ENCODE measurements at places on chromosomes 4 and X. TPM values are rescaled to one million over a fixed set of nuclear protein-coding genes. Genes with fewer than 3 reads are reported as not detected.

Gene TEX13D
- total RNA-seq: not detected

Gene F8A2
- total RNA-seq: not detected

GRCh38 chrX:56782352-56782751, 53.3 kb downstream of the NBDY start:
- DNase-seq: no peak

DNA sequence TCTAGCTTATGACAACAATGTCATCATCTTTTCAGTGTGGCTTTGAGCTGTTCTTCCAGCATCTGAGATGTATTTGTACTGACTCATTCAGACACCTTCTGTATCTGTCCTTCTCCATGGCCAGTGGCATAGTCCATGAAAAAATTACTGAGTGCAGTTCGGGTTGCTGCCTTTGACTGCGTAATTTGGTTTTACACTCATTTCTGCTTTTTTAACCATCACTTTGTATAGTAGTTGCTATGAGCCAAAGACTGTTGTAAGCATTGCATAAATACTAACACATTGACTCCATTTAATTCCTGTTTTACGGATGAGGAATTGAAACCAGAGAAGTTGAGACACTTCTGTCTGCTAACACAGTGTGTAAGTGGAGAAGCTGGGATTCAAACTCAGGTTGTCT, 190.7 kb upstream of the MID1 start:
- no peak for DNase-seq
